Thoracic aorta (tissue), 2 donors: ENCODE measurements at places on chromosomes 6 and 20. TPM values are rescaled to one million over a fixed set of nuclear protein-coding genes. Genes with fewer than 3 reads are reported as not detected.

DNA sequence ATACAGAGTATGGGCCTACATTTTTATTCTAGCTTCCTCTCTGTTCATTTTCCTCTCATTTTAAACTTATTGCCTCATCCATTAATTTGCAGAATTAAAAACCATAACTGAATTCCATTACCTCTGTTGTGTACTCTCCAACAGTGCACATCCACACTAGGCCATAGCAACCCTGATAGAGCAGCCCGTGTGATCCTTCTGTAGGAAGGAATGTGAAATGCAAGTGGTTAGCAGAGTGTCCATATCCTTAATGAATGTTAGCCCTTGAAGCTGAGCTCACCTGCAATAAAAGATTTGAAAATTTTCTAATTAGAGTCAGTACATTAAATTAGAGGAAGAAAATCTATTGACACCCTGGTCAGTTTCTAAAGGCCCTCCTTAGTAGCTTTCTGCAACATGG, 6.5 kb upstream of the GRIK2 start:
- H3K27me3 ChIP-seq = no peaks in the 10 kb centered on the region
- no peak for DNase-seq
- no peak overlapping the region for H3K4me3 ChIP-seq

GRCh38 chr6:116476002-116476678, 15.0 kb downstream of the CALHM6 start:
- H3K4me3 ChIP-seq = no peak overlapping the region
- H3K27me3 ChIP-seq = no peaks in the 10 kb centered on the region
- H3K36me3 ChIP-seq = no peaks in the 10 kb centered on the region
- no peaks in the 10 kb centered on the region for H3K4me1 ChIP-seq

- no peak for DNase-seq
- H3K27ac ChIP-seq = no peak overlapping the region
- no peaks in the 10 kb centered on the region for H3K36me3 ChIP-seq
- no peak overlapping the region for H3K4me3 ChIP-seq
Observed at GRCh38 chr20:19838468-19838867, 80.4 kb downstream of the RIN2 start.

JPH2 gene
- total RNA-seq = 169 TPM

CRISP3 gene
- total RNA-seq = not detected

HLA-G gene
- 0.85 TPM for total RNA-seq

DNA sequence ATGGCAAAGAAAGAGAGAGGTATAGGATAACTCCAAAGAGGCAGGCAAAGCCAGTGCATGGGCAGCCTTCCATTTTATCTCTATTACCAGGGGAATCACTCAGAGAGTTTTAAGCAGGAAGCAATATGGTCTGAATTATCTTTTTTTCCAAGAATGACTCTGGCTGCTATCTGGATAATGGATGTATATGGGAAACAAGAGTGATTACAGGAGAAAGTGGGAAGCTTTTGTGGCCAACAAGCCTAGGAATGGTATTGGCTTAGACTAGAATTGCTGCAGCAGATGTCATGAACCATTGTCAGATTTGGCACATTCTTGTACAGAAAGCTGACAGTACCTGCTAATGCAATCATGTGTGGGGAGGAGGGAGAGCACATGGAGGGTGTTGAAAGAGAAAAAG, 73.0 kb upstream of the BTBD3 start:
- no peaks in the 10 kb centered on the region for H3K4me1 ChIP-seq
- no peak overlapping the region for H3K4me3 ChIP-seq
- no peak for DNase-seq
- H3K27ac ChIP-seq = no peak overlapping the region

DNA sequence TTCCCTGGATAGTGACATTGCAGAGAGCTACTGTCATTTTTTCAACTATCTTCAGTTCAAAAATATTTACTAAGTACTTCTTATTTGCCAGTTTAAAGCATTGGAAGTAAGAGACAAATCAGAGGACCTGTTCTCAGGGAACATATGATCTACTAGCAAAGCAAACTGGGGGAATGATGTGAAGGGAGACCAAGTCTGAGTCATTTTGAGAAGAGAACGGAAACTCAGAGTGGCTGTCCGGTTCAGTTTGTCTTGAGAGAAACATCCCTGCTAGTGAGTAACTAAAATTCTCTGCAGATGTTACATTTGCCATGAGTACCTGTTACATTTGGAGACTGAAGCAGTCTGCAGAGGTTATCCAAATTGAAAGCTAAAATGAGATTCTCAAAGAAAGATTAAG, 118.3 kb downstream of the KCNQ5 start:
- no peak overlapping the region for H3K4me3 ChIP-seq
- DNase-seq = no peak
- H3K36me3 ChIP-seq = no peaks in the 10 kb centered on the region

ARFGEF3 gene
- 1.4 TPM for total RNA-seq

OPN5 gene
- not detected for total RNA-seq

- H3K4me1 ChIP-seq = no peaks in the 10 kb centered on the region
- no peaks in the 10 kb centered on the region for H3K27me3 ChIP-seq
- no peaks in the 10 kb centered on the region for H3K36me3 ChIP-seq
- H3K4me3 ChIP-seq = no peak overlapping the region
Observed at GRCh38 chr20:2093159-2093781, 8.4 kb upstream of the STK35 start.

RAE1 gene
- 15.0 TPM for total RNA-seq

GRCh38 chr6:42434237-42434636, 17.5 kb downstream of the TRERF1 start:
- no peak for DNase-seq
- H3K4me1 ChIP-seq = no peaks in the 10 kb centered on the region
- H3K4me3 ChIP-seq = no peak overlapping the region
- H3K36me3 ChIP-seq = no peaks in the 10 kb centered on the region
- H3K27ac ChIP-seq = no peak overlapping the region

TFAP2C gene
- total RNA-seq = 0.49 TPM

AHI1 gene
- total RNA-seq = 65.5 TPM

FAM209B gene
- not detected for total RNA-seq

- no peak for DNase-seq
- no peaks in the 10 kb centered on the region for H3K36me3 ChIP-seq
- H3K4me3 ChIP-seq = no peak overlapping the region
- H3K4me1 ChIP-seq = no peaks in the 10 kb centered on the region
- H3K27me3 ChIP-seq = no peaks in the 10 kb centered on the region
- H3K27ac ChIP-seq = no peak overlapping the region
Observed at GRCh38 chr6:170042596-170043118, 248.2 kb downstream of the DLL1 start.

GRCh38 chr6:2999618-3000557, at the start of gene NQO2:
Gene NQO2, plus strand, starts transcription at chr6:2999894. Its CDS starts 6,659 bp downstream, at chr6:3006553.
- no peak for DNase-seq
- H3K27ac ChIP-seq = peak within 1 kb of the TSS; percentile 86
- peaks cover 26% of the 10 kb centered on the region for H3K4me1 ChIP-seq
- H3K36me3 ChIP-seq = peaks cover 6% of the 10 kb centered on the region

DNA sequence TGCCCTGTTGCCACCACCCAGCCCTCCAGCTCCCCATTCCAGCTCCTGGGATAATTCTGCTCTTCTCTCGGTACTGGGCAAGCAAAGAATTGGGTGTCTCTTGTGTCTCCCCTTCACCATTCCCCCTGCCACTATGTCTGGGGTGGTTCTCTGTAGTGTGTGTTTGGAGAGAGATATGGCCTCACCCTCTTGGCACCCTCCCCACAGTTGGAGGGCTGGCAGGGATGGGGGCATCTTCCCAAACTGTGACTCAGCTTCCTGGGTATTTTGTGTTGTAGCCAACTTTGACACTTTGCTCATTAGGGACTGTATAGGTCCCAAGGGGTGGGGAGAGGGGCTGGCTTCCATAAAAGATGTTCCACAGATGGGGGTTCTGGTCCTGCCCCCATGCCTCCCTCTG, 1.7 kb downstream of the TNXB start:
- no peak for DNase-seq
- peak overlapping the region; percentile 71 for H3K4me3 ChIP-seq
- peaks cover 35% of the 10 kb centered on the region for H3K4me1 ChIP-seq

DNA sequence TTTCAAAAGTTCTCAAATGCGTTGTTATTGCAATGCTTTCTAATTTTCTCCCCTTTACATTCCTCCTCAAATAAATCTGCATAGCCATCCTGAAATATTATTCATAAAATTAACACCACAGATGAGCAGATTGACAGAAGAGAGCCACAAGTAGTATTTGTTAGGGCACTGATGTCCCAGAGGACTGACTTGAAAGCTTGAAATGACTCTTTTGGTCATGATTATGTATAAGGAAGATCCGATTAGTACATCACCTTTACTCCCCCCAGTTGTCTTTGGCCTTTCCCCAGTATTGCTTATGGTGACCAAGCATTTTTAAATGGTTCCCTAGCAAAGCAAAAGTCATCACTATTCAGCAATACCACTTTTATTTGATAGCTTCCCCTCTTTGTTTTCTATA, 187.6 kb downstream of the ADAT2 start:
- no peak overlapping the region for H3K27ac ChIP-seq
- H3K27me3 ChIP-seq = no peaks in the 10 kb centered on the region
- H3K4me1 ChIP-seq = peaks cover 24% of the 10 kb centered on the region
- no peaks in the 10 kb centered on the region for H3K36me3 ChIP-seq
- no peak for DNase-seq

GRCh38 chr20:2558581-2559278, 22.4 kb downstream of the TMC2 start:
- no peak for DNase-seq
- H3K27me3 ChIP-seq = peaks cover 8% of the 10 kb centered on the region
- H3K27ac ChIP-seq = no peak overlapping the region
- H3K36me3 ChIP-seq = no peaks in the 10 kb centered on the region

DNA sequence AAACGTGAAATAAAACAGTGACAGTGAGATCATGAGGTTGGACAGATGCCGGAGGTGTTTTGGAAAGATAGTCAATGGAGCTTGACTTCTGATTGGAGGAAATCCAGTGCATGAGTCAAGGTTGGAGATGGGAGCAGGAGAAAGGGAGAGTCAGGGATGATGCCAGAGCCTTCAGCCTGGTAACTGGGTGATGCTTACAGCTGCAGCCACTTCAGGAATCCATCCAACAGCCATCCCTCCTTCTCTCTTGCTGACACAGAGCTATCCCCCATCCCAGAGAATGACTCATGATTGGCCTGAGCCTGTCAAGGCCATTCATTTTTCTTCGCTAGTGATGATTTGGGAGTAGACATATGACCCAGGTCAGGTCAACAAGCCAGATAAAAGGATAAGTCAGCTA, 112.8 kb downstream of the SAMD5 start:
- no peaks in the 10 kb centered on the region for H3K27me3 ChIP-seq
- H3K36me3 ChIP-seq = no peaks in the 10 kb centered on the region
- H3K27ac ChIP-seq = no peak overlapping the region
- H3K4me3 ChIP-seq = no peak overlapping the region
- no peaks in the 10 kb centered on the region for H3K4me1 ChIP-seq

C20orf144 gene
- not detected for total RNA-seq

TAF11 gene
- 33.2 TPM for total RNA-seq

- no peaks in the 10 kb centered on the region for H3K4me1 ChIP-seq
- no peaks in the 10 kb centered on the region for H3K36me3 ChIP-seq
Observed at GRCh38 chr6:41294214-41294872, 7.9 kb upstream of the TREM1 start.

SYTL3 gene
- 7.1 TPM for total RNA-seq

DNA sequence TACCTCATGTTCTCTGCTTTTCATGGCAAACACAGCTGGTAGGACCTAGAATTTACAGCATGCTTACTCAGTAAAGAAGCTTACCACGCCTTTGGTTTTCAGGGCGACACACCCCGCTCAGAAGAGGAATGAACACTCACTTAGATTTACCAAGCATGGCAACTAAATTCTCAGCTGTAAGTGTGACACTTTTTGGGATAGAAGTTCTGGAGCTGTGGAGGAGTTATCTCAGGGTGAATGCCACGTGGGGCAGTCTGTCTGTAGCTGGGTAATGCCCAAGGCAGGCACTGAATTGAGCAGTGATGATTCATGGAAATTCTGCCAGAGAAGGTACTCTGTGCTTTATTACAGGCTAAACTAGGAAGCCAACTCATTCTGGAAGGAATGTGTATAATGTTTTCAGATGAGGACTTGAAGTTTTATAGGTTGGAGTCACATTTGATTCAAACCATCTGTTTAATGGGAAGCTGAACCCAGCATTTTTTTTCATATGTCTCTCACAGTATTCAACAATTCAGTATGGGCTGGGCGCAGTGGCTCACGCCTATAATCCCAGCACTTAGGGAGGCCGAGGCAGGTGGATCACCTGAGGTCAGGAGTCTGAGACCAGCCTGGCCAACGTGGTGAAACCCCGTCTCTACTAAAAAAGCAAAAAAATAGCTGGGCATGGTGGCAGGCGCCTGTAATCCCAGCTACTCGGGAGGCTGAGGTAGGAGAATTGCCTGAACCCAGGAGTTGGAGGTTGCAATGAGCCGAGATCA, 3.5 kb upstream of the PRIM2 start:
- peaks cover 34% of the 10 kb centered on the region for H3K4me1 ChIP-seq
- DNase-seq = peak; percentile 17
- H3K4me3 ChIP-seq = peak overlapping the region; percentile 48

- DNase-seq = no peak
- H3K27ac ChIP-seq = no peak overlapping the region
- H3K36me3 ChIP-seq = no peaks in the 10 kb centered on the region
- H3K27me3 ChIP-seq = no peaks in the 10 kb centered on the region
- no peak overlapping the region for H3K4me3 ChIP-seq
Observed at GRCh38 chr6:16103722-16104121, 25.2 kb upstream of the MYLIP start.

EEF1A1 gene
- total RNA-seq = 6,539 TPM

- DNase-seq = no peak
- peaks cover 15% of the 10 kb centered on the region for H3K36me3 ChIP-seq
- H3K27me3 ChIP-seq = no peaks in the 10 kb centered on the region
- H3K4me3 ChIP-seq = peak overlapping the region; percentile 67
Observed at GRCh38 chr6:43076464-43077332, 584 bp downstream of the PTK7 start.

DNA sequence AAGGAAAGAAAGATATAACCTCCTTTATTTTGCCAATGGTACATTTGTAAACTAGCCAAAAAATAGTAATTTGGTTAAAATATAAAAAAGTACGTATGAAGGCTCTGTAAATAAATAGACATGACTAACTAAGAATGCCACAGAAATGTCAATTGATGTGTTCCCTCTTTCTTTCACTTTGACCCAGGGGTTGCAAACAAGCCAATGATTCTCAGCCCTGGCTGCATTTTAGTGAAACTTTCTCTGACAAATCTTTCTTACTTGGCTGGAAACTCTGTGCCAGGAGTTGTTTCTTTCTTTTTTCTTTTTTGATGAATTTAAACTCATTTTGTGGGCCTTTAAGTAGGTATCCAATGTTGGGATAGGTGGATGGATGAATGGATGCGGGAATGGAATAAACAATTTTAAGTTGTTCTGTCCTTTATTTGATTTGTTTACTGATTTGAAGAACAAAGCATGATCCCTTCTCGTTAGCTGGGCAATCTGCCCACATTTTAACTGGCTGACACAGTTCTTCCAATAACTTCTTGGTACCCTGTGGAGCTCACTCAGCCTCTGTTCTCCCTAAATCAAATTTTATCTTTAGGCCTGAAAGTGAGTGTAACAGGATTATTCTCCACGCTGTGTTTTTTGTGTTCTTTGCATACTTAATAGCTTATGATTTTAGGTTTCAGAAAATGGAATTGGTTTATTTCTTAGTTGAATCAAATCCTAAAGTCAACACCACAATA, 58.6 kb upstream of the GCLC start:
- H3K36me3 ChIP-seq = no peaks in the 10 kb centered on the region
- H3K27me3 ChIP-seq = no peaks in the 10 kb centered on the region
- no peak overlapping the region for H3K27ac ChIP-seq
- DNase-seq = no peak
- H3K4me1 ChIP-seq = no peaks in the 10 kb centered on the region
